ENCODE measurements at places on chromosomes 7 and 10. TPM values are rescaled to one million over a fixed set of nuclear protein-coding genes. Genes with fewer than 3 reads are reported as not detected.

XRCC2 gene
- 25.0 TPM for total RNA-seq

ERVW-1 gene
- not detected for total RNA-seq

DNA sequence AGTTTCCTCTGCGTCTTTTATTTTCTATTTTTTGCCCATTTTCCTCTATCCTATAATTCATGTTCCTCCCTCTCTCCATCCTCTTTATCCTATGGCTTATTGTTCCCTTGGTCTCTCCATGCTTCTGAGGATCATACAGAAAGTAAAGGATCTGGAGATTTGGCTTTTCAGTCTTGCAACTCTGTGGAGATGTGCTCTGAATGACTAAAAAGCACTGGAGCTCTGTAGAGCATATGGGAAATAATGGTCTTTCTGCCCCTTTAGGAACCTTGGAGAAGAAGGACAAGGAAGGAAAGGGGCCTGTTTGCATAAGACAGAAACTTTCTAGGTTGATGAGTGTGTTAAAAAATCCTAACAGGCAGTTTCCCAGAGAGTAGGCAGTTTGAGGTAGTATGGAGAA lies 120.1 kb downstream of the PHTF2 start:
- no peak for DNase-seq
- H3K36me3 ChIP-seq, result no peaks in the 10 kb centered on the region
- H3K4me3 ChIP-seq, result no peak overlapping the region

DNA sequence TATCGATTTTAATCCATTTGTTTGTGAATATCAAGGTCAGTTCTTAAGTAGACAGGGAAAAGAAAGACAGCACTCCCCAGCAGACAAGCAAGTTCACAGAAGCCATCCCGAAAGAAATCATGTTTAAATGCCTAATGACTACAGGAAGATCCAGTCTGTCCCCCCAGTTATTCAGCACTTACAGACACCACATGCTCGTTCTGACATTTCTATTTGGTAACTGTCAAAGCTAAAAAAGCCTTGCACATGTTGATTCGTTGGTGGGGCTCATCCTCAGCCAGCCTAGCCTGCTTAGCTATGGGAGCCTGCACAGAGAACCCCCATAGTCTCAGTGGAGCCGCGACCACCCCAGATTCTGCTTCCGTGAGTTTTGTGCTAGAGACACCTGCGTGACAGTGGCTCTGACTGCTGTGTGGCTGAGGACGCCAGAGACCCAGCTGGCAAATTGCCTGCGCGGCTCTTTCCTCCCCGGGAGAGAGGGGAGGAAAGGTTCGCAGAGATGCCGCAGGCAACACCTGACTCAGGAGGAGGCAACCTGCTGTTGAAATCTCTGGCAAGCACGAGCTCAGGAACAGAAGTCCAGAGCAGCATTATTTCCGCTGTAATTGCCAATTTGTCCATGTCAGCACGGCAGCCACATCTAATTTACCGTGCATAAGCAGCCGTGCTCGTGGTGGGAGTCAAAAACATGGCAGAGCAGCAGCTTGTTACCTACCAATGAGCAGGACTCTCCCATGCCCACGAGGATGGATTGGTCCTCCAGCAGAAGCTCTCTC lies 194.2 kb downstream of the GPAM start:
- H3K27me3 ChIP-seq, result peaks cover 21% of the 10 kb centered on the region
- H3K4me1 ChIP-seq, result no peaks in the 10 kb centered on the region
- no peak overlapping the region for H3K27ac ChIP-seq
- no peak overlapping the region for H3K4me3 ChIP-seq
- no peaks in the 10 kb centered on the region for H3K36me3 ChIP-seq

DNA sequence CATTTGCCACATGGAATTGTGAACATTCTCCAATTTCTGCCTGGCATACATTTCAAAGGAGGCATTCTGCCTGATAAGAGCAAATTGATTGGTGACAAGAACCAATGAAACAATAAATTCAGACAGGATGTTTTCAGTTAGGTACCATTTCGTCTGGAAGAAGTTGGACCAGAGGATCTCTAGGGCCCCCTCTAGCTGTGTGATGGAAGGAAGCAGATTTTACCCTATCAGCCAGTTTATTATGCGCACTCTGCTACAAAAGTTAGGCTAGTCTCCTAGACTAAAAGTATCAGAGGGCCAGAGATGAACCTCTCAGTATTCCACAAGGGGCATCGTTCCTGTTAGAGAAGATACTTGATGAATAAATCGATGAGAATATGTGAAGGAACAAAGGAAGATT lies 118.0 kb downstream of the BUB3 start:
- no peak for DNase-seq
- no peaks in the 10 kb centered on the region for H3K27me3 ChIP-seq
- H3K4me3 ChIP-seq, result no peak overlapping the region
- H3K4me1 ChIP-seq, result no peaks in the 10 kb centered on the region

DNA sequence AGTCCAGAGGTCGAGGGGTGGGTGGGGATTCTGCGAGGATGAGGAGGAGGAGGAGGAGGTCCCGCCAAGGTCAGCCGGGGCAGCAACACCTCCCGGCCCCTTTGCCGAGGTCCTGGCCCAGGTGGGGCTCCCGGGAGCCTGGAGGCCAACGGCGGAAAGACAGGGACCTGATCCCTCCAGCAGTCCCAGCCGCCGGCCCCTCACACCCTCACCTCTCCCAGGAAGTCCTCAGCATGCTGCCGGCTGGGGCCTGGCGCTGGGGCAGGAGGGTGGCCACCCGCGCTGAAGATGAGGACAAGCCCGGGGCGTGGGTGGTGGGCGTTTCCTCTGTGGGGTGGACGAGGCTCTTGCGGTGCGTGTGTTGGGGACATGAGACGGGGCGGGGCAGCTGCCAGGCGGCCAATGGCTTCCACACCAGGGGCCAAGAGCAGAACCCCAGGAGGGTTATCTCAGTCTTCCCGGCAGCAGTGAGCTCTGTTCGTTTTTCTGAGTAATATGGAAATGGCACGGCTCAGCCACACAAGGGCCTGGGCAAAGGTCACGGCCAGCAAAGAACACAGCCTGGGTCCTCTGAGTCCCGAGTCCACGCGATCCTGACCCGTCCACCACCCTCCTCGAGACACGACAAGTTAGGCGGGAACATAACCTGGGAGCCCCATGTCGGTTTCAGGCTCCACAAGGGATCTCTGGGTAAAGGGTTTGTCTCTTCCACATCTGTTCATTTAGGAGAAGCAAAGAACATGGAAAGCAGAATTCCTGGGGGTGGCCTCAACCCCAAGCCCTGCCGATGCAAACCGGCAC lies 82.9 kb upstream of the PDGFA start:
- no peaks in the 10 kb centered on the region for H3K36me3 ChIP-seq
- no peak overlapping the region for H3K4me3 ChIP-seq
- no peaks in the 10 kb centered on the region for H3K4me1 ChIP-seq
- H3K27ac ChIP-seq, result no peak overlapping the region

- peak; percentile 38 for DNase-seq
- no peak overlapping the region for H3K27ac ChIP-seq
- 0 out of 2 replicates have a peak, but pooled peaks cover 4% of the 10 kb centered on the region for H3K27me3 ChIP-seq
- no peak overlapping the region for H3K4me3 ChIP-seq
- H3K4me1 ChIP-seq, result 0 out of 2 replicates have a peak, but pooled peaks cover 9% of the 10 kb centered on the region
Measured at GRCh38 chr7:113099284-113099919, 12.8 kb upstream of the GPR85 start.

- no peak overlapping the region for H3K27ac ChIP-seq
- DNase-seq, result no peak
- no peaks in the 10 kb centered on the region for H3K4me1 ChIP-seq
- no peaks in the 10 kb centered on the region for H3K27me3 ChIP-seq
- no peak overlapping the region for H3K4me3 ChIP-seq
Measured at GRCh38 chr10:31702005-31702404, 226.6 kb downstream of the ARHGAP12 start.

GRCh38 chr7:85342781-85343180 lies 155.9 kb upstream of the SEMA3D start:
- no peaks in the 10 kb centered on the region for H3K27me3 ChIP-seq
- no peak overlapping the region for H3K4me3 ChIP-seq
- H3K27ac ChIP-seq, result no peak overlapping the region
- H3K4me1 ChIP-seq, result no peaks in the 10 kb centered on the region
- DNase-seq, result no peak
